ENCODE measurements at places on chromosomes 2 and 18.

GRCh38 chr2:218999881-219000568 lies 6.8 kb upstream of the CRYBA2 start:
- DNase-seq: no peak

GRCh38 chr18:23710068-23710527 lies 20.8 kb downstream of the LAMA3 start:
- DNase-seq: no peak

- DNase-seq: no peak
Observed at GRCh38 chr18:57805117-57805516, 2.0 kb upstream of the ATP8B1 start.

- no peak for DNase-seq
Observed at GRCh38 chr2:232632229-232632903, 1.0 kb upstream of the EFHD1 start.

GRCh38 chr2:184780944-184781343 lies 182.6 kb downstream of the ZNF804A start:
- no peak for DNase-seq

DNA sequence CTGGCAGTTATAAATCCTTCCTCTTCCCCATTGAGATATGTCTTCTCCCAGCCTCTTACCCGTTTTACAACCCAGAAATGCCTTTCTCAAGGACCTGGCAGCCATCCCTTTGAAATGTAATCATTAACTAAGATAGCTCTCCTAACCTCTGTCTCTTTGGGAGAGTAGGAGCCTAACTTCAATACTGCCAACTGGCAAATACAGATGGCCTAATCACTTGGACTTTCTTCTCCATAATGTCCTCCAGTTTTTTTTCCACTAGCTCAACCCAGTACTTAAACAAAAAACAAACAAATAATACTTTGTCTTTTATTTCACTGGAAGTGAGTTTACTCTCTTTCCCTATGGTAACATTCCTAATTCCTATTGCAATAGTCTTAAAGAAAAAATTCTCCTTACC lies 1391.1 kb downstream of the SUCLG1 start:
- no peak for DNase-seq

- no peak for DNase-seq
Observed at GRCh38 chr2:75053484-75054112, 95.2 kb downstream of the POLE4 start.

DNA sequence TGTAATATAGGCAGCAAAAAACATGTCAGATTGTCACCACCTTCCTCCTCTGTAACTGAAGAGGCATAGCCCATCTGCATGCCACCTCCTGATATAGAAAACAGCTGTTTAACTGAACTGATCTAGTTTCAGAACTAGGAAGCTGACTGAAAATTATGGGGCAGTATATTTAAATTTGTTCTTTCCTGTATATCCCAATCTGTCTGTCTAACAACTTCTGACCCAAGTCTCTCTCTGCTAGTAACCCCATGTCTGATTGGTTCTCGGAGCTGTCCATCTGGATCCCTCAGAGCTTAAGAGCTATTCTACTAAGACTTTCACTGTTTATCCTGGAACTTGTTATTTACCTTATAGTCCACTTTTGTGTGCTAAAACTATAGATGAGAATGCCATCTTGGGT lies 68.2 kb upstream of the SLC35G4 start:
- no peak for DNase-seq

DNA sequence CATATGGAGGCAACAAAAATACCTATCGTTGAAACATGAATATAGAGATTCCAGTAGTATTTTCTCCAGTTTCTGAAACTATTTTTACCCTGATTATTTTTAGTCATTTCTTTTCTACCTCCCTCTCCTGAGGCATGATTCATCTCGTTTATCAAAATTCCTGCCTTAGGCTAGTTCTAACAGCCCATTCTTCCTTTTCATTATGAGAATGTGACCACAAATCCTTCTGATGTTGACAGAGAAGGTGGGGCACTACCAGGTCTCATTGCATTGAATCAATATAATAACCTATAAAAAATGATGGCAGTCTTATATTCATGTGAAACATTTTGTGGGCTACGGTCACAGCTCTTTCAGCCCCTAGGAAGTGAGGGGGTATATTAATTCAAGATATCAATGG lies 406.5 kb upstream of the UBE2E3 start:
- no peak for DNase-seq

GRCh38 chr18:77160515-77160914 lies 27.9 kb upstream of the MBP start:
- DNase-seq: no peak

DNA sequence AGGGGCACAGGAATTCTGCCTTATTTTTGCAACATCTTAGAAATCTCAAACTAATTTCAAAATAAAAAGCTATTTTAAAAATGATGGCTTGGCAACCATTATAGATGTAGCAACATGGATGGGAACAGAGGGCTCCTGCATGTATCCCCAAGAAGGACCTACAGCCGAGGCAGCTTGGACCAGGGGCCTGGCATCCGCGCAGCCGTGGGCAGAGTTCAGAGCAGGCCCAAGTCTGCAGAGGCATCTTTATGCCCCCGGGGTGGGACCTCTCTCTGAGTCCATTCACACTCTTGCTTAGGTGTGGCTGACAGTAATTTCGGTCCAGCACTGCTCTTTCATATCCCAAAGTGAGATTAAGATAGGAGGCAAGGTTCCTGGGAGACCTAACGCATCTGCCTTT lies 425.8 kb upstream of the MYT1L start:
- DNase-seq: no peak

- DNase-seq: no peak
Observed at GRCh38 chr2:177887722-177888121, 184.9 kb downstream of the PDE11A start.

- no peak for DNase-seq
Observed at GRCh38 chr2:86623043-86623493, 597 bp downstream of the RNF103 start.

DNA sequence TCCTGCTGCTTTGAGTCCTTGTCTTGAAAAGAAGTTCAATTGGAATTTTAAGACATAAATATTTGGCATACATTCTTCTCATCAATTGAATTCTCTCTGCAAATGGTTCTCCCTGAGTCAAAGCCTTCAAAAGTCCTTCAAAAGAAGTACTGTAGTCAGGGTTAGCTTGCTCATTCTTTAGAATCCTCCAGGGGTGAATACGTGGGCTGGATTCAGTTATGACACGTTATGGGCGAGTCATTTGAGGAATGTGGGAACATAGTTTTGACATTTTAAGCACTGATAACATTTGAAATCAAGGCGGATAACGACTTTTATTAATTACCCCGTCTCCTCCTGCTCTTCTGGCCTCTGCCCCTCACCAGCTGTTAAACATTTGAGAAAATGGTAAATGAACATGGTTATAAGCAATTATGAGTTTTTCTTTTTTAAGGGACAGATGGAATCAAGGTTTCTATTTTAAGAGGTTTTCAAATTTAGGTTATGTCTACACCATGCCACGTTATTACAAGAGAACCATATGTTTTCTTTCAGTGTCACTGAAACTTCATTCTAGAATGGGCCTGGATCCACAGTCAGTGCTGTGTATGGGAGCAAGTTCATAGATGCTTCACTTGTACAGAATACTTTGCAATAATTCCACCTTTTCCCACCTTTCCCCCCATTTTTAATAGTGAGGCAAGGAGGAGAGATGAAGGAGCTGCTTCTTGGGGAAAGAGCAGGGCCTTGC lies 273.1 kb downstream of the TSN start:
- no peak for DNase-seq

GRCh38 chr2:33256162-33256755 lies 220.2 kb upstream of the RASGRP3 start:
- DNase-seq: no peak

- no peak for DNase-seq
Observed at GRCh38 chr2:57444752-57445430, 601.7 kb upstream of the VRK2 start.

- no peak for DNase-seq
Observed at GRCh38 chr2:120596990-120597594, 138.6 kb upstream of the GLI2 start.

GRCh38 chr18:42229211-42230210 lies 274.5 kb downstream of the PIK3C3 start:
- no peak for DNase-seq

DNA sequence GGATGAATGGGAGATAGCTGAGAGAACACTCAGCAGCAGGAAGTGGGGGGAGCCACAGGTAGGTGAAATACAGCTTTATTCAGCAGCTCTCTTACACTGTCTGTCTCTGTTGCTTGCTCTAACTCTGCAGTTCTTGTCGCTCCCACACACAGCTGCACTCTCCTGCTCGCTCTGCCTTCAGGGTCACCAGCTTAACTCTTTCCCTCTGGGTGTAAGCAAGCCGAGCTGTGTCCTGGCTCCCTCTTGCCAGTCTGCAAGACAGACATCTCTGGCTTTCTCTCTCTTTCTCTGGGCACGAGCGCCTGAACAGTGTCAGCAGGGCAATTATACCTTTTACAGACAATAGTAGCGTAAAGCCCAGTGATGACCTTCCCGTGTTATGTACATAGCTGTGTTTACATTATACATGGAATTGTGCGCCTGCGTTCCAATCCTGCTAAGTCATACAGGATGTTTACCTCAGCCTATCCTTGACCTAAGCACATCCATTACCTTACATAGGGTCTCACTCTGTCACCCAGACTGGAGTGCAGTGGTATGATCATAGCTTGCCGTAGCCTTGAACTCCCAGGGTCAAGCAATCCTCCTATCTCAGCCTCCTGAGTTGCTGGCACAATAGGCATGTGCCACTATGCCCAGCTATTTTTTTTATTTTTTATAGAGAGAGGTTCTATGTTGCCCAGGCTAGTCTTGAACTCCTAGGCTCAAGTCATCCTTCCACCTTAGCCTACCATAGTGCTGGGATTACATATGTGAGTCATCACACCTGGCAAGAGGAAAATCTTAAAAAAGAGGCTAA lies 57.8 kb upstream of the CHN1 start:
- DNase-seq: no peak

- no peak for DNase-seq
Observed at GRCh38 chr2:26658691-26659346, 17.7 kb upstream of the CIB4 start.

- DNase-seq: no peak
Observed at GRCh38 chr2:196640031-196640548, 575 bp downstream of the CCDC150 start.

DNA sequence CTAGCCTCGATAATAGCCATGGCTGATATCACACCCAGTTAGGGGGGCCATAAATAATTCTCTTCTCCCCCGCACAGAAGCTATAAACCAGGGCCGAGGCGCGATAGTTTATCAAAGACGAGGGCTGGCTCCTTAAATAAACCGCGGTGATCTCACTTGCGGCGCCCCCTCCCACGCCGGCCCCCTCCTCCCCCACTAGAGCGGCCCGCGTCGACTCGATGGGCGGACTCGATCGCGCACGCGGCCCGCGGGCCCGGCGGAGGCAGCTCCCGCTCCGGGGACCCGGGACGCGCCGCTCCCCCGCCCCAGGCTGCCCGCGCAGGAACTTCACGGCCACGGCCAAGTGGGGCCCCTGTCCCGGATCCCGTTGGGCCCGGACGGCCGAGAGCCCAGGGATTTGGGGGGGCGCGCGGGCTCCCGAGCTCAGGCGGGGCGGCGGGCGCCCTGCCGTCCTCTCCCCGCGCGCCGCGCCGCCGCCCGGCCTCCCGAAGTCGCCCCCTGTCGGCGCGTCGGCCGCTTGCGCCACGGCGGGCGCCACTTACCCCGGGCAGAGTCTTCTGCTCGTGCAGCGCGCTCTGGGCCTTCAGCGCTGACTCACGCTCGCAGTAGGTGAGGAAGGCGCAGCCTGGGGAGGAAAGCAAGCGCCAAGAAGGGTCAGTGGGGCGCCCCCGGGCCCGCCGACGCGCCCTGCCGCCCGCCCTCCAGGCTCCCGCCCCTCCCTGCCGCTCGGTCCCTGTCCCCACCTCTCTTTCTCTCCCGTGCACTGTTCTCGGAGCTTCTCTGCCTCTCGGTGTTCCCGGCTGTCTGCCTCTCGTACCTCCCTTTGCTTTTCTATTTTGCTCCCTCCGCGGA lies 80.4 kb downstream of the CELF4 start:
- no peak for DNase-seq

DNA sequence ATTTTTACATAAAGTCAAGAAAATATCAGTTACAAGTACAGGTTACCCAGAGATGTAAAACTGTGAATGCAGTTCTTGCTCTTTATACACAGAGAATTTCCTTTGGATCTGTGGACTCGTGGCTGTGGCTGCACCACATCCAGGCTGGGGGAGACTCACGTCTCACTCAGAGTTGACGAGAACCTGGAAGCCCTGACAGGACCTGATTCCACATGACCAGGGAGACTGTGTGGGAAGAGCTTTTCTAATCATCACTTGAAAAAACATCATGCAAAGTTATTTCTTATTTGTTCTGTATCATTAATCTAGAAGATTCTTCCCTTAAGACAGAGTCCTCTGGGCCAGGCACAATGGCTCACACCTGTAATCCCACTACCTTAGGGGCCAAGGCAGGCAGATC lies 1159.0 kb downstream of the RPIA start:
- DNase-seq: no peak

GRCh38 chr2:13481201-13481600 lies 764.5 kb downstream of the TRIB2 start:
- no peak for DNase-seq

GRCh38 chr2:120768112-120769048 lies 32.7 kb downstream of the GLI2 start:
- no peak for DNase-seq

DNA sequence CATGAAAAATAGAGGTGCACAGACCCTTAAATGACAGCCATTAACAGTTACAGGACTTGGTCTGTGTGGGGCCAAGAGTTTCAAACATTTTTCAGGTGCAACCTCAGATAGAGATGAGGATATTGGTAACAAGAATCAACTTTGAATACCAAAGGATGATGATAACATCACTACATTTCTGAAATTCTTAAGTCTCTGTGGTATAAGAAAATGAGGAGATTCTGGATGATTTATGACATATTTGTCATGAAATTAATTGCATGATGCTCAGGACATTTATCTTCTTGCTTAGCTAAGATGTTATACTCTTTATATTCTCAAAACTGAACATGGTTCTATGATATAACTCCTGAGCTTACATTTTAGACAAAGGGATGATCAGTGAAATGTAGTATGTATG lies 471.8 kb upstream of the CWC22 start:
- no peak for DNase-seq

DNA sequence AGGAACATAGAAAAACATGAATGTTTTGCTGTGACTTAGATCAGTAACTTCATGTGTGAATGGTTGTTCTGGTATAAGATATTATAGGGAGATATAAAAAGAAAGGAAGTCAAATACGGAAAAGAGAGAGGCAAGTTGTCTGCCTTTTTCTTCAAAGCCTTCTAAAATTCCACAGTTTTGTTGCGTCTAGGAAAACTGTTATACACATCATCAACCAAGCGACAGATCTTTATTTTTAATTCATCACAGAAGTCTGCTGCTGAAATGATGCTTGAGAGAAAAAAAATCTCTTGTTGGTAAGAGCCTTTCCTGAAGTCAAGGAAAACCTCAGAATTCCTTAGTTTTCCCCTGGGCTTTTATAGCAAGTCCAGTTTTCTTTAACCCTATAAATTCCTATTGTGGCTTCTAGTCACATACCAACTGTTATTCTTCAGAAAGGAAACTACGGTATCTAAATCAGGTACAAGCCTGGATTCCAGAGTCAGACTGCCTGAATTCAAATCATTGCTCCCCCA lies 36.3 kb upstream of the TANC1 start:
- no peak for DNase-seq

- DNase-seq: no peak
Observed at GRCh38 chr2:199228887-199229819, 228.6 kb downstream of the SATB2 start.
